Stimulated activated naive CD4-positive, alpha-beta T cell treated with Interleukin-2 at 50 U/mL for 16 hours (primary cell): ENCODE measurements at places on chromosomes 5 and 9.

DNA sequence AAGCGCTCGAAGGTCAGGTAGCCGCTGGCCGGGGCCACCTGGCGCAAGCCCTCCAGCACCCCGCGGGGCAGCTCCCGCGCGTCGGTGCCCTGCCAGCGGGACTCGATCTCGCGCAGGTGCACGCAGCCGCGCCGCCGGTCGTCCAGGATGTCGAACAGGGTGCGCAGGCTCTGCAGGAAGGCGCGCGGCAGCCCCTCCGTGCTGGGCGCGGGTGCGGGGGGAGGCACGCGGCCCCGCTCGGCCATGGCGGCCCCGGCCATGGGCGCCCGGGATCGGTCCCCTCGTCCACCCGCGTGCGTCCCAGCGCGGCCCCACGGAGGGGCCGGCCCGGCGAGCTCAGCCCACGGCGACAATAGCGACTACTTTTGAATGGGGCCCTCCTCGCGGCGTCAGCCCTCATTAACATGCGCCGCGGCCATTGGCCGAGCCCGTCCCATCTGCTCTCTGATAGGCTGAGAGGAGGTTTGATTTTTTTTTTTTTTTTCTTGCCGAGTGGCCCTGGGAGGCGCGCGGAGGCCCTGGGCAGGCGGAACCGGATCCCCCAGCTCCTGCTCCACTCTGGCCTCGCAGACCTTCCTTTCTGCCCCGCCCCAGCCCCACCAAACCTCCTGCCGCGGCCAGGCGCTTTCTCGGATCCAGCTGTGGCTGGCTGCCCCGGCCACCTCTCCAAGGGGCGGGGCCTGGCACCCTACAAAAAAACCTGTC, at the start of gene SAPCD2:
SAPCD2 (minus strand) TSS at position 357 of the 705 bp plus-strand sequence; CDS start at position 260, 97 bp downstream.
- DNase-seq = peak; percentile 84

DNA sequence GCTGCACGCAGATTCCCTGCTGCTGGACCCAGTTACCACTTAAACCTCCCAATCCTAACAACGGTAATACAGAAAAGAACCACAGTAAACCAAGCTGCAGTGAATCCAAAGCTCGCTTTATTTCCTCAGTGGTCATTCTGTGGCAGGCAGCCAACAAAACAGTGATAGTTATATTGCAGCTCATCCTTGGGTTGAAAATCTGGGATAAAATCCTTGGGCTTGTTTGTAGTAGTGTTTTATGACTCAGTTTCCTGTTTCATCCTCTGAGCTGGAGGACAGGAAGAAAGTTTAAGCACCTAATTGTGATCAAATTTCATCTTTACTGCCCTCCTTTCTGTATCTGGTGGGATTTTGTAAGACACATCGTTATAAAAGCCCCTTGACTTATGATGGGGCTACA, 31.4 kb downstream of the HMGCR start:
- DNase-seq = no peak

DNA sequence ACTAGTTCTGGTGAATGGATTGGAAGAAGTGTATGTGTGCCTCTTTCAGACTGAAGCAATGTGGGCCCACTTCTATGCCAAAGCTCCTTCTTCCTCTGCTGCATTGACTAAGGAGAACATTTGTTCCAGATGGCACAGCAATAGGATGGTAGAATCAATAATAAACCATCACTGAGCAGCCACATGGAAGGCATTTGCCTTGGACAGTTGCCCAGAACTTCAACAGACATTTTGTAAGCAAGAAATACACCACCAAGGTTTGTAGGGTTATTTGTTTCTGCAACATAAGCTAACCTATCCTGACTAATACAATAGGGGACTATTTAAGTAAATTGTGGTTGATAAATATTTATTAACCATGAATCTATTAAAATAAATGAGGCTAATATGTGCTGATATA, 37.7 kb upstream of the CSNK1G3 start:
- DNase-seq = no peak

- DNase-seq = no peak
Observed at GRCh38 chr9:132167192-132167591, 5.3 kb downstream of the NTNG2 start.

DNA sequence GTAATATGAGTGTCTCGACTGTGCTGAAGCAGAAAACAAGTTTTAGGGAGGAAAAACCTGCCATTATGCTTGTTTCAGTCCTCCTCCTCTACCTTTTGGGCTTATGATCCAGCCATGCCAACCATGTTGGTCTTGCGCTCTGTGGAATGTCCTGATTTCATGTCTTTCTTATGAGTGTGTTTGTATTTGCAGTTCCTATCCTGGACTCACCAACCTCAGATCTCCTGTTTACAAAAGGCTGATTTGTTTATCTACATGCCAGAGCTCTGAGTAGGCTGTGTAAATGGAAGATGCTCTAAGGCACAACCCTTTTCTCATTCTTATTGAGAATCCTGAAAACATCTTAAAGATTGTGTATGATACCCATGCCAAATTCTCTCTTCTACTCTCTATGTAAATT, 138.6 kb downstream of the ARHGEF28 start:
- DNase-seq = no peak

DNA sequence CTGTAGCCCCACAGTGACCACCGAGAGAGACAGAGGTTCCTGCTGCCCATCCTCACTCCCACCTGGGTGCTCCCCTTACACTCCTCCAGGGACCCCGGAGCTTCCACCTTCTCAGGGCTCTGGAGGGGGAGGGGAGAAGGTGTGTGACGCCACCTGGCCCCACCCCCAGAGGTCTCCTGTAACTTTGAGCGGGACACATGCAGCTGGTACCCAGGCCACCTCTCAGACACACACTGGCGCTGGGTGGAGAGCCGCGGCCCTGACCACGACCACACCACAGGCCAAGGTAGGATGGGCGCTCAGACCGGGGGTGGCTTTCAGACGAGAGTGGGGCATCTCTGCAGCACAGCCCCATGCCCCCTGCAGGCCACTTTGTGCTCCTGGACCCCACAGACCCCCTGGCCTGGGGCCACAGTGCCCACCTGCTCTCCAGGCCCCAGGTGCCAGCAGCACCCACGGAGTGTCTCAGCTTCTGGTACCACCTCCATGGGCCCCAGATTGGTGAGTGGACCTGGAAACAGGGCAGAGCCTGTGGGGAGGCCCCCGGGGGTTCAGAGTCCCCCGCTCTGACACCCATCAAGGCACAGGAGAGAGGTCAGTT, 4.5 kb downstream of the MAMDC4 start:
- DNase-seq = no peak

DNA sequence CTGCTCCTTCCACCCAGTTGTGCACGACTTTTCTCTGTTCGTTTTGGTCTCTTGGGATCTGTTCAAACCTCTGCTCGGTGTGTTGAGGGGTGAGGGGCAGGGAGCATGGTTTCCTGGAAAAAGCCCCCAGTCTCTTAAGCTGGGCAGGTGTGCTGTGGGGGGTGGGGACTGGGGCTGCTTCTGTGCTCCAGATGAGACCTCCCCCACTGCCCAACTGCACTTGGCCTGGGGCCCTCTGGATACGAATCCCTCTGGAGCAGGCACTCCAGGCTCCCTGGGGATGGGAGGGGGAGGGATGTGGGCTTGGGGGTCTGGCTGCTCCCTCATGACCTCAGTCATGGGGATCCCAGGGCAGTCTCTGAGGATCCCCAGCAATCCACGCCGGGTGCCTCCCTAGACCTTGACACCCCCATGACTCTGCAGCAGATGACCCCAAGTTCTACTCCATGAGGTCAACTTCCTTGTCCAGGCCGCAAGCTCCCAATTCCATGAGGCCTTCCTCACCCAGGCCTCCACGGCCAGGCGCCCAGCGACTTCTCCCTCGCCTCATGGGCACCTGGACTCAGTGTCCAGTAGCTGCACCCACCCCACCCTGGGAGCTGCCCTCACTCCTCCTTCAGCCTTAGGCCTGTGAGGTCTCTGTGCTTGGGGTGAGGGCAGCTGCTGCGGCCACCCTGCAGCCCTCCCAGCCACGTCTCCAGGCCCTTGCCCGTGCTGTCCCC, 5.9 kb upstream of the AHRR start:
- no peak for DNase-seq

DNA sequence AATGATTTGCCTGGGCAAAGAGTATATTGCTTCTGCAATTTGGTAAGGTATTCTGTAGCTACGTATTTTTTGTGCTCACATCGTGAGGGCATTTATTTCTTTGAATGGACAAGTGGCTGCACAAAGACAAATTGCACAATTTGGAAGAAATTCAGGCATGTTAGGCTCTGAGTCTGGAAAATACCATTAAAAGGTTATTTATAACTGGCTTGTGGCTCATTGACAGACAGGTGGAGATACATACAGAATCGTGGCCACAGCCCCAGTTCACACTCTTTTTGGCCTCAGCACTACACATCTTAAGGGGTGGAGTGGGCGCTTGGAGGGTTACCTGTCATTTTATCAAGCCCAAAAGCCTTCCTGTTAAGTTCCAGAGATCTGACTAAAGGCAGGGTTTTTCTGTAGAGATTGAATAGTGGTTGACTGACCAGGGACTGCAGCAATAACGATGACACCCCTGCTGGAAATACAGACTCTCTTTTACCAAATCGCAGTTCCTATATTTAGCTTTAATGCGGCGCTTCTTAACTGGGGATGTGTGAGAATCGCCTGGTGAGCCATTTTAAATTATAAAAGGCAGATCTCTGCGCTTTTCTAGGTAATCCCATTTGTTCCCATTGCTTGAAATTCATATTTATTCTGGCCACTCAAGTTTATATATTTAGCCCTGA, 14.7 kb downstream of the MAN2A1 start:
- DNase-seq = no peak

DNA sequence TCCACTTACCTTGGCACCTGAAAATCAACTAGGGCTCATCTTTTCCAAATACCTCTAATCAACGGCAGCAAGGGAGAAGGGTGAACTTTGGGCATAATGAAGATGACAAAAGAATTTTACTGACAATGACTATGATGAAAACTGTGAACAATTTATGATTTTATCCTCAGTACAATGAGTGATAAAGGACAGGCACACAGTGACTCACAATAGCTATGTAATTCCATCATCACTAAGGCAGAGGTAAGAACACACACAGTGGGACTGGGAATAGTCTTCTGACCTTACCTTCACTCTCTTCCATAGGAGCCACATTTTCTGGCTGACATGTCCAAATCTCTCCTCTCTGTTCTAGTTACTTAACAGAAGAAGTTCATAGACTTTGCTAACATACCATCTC, 26.1 kb upstream of the KCNV2 start:
- DNase-seq = no peak

GRCh38 chr9:69458176-69458575, 133.2 kb downstream of the ENTREP1 start:
- no peak for DNase-seq

DNA sequence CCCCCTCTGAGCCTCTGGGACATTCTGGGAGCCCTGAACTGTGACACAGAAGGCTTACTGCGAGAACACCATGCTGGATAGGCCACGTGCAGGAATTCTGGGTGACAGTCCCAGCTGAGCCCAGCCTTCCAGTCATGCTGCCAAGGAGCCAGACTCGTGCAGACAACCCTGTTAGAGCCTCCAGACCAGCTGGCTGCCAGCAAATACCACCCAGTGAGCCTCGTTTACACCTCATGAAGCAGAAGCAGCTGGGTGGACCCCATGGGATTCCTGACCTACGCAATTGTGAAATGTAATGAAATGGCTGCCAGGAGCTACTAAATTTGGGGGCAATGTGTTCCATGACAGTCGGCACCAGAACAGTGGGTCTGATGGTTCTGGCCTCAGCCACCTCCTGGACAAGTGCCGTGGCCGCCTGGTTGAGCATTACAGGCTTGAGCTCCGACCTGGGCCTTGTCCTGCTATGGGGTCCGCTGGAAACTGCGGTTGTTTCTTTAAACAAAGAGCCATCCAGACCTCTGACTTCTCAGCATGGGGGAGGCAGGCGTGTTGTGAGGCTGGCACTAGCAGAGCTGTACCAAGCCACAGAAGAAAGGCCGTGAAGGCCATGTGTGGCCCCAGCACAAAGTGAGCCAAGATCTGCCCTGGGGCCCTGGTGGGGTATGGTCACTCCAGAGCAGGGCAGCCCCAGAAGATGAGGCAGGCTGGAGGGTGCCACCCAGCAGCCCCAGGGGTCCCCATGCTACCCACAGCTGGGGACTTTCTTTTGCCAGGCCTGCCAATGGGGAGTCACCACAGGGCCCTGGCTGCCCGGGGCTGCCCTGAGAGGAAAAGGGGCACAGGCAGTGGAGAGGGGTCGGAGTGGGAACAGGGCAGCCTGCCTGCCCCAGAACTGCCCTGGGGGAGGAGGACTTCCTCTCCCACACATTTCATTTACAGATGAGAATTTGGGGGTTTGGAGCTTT, 19.3 kb upstream of the RXRA start:
- DNase-seq = no peak

- DNase-seq = no peak
Observed at GRCh38 chr5:58999804-59000203, 416.9 kb downstream of the RAB3C start.

GRCh38 chr9:123375469-123376132, 19.6 kb downstream of the CRB2 start:
- no peak for DNase-seq

DNA sequence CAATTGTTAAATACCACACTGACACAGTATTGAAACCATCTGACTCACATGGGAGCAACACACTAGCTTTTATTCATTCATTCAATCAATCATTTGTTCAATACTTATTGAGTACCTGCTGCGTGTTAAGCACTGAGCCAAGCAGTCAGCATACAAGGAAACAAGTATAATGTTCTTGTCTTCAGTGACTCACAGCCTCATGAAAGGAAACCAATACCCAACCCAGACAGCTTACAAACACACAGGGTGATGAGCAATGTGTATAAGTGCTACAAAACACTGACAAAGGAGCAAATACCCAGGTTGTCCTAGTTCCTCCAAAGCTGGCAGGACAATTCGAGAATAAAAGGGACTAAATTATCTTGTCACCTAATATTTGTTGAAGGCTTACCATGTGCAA, 67.6 kb upstream of the RASEF start:
- no peak for DNase-seq

DNA sequence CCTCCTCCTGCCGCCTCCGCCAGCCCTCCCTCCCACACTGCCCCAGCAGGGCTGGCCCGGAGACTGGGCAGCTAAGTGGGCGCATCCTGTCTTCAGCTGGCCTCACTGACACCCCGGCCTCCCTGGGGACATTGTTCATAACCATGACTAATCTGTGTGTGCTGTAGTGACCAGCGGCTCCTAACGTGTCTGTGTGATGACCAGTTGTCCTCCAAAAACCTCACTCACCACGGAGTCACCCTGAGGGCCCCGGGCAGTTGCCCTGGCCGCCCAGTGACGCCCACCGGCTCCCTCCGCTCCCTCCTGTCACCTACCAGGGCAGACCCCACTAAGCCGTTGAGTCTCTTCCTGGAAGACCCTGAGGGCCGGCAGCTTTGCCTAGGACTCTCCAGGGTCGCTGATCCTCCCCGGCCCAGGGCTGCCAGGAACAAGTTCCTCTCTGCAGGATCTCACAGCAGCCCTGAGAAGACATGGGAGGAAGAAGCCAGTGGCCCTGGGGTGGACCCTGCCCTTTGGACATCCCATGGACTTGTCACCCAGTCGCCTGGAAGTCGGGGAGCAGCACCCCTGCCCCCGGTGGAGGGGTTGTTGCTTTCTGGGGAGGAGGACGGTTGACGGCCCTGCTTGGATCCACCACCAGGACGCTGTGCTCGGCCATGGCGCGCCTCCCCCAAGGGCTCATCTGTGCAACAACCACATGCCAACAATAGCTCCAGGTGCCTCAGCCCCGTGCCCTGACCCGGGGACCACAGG, 110.2 kb upstream of the LMX1B start:
- DNase-seq = no peak
